ENCODE measurements at places on chromosomes 13 and 19. TPM values are rescaled to one million over a fixed set of nuclear protein-coding genes. Genes with fewer than 3 reads are reported as not detected.
A peak's percentile ranks its signal among the peaks of the same experiment; 100 is the strongest.

GRCh38 chr19:34343751-34344150 lies 21.2 kb upstream of the GPI start:
- no peaks in the 10 kb centered on the region for H3K4me1 ChIP-seq
- no peak for DNase-seq
- no peak overlapping the region for H3K27ac ChIP-seq
- no peak overlapping the region for H3K4me3 ChIP-seq
- peaks cover 22% of the 10 kb centered on the region for H3K36me3 ChIP-seq

DNA sequence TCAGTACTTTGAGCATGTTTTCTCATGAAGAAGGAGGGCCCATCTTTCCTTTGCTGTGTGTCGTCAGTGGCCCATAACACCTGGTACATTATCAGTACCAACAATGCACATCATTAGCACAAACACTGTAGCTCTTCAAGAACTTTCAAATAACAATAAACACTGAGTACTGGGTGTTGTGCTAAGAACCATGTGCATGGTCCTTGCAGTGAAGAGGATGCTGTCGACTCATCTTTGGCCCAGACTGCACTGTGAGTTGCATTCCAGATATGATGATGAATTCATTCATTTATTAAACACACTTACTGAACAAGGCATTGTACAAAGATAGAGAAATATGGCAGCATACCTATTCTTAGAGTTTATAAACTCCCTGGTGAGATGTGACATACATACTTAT lies 55.8 kb downstream of the FLT3 start:
- no peaks in the 10 kb centered on the region for H3K27me3 ChIP-seq
- H3K4me1 ChIP-seq = peaks cover 10% of the 10 kb centered on the region
- H3K27ac ChIP-seq = no peak overlapping the region

DNA sequence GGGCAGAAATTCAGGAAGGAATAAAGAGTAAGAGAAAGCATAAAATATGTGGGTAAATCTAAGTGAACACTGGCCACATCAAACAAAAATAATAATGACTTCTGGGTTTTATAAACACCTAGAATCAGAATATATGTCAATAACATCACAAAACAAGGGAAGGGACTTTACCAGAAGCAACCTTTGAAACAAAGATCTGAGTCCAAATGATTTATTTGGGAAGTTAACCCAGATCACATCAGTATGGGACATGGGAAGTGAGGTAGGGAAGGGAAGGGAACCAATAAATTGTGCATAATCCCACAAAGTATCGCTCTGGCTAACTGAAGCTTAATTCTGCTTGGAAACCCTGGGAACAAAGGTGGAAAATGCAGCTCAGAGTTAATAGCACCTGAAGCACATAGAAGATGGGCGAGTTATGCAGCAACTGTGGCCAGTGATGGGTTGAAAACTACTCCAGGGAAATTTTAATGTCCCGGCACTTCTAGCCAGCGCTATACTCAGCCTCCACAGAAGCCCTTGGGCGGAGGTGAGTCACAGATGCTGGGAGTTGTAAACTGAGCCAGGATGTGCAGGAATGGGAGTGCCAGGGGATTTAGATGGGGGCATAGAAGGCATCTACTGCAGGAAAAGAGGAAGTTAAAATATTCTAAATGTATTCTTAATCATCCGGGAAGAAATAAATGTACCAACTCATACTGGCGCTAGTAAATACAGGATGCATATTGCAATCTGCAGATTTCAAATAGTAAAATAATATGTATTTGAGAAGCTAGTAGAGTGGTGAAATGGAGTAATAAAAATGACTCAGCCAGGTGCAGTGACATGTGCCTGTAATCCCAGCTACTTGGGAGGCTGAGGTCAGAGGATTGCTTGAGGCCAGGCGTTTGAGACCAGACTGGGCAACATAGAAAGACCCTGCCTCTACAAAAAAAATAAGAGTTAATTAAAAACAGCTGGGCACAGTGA lies 34.2 kb upstream of the CEBPG start:
- H3K4me3 ChIP-seq = no peak overlapping the region
- H3K27me3 ChIP-seq = no peaks in the 10 kb centered on the region
- DNase-seq = no peak
- H3K4me1 ChIP-seq = no peaks in the 10 kb centered on the region

- no peak overlapping the region for H3K4me3 ChIP-seq
- H3K36me3 ChIP-seq = no peaks in the 10 kb centered on the region
- no peak for DNase-seq
- H3K27ac ChIP-seq = no peak overlapping the region
Measured at GRCh38 chr13:60691268-60691667, 294.2 kb downstream of the TDRD3 start.

DNA sequence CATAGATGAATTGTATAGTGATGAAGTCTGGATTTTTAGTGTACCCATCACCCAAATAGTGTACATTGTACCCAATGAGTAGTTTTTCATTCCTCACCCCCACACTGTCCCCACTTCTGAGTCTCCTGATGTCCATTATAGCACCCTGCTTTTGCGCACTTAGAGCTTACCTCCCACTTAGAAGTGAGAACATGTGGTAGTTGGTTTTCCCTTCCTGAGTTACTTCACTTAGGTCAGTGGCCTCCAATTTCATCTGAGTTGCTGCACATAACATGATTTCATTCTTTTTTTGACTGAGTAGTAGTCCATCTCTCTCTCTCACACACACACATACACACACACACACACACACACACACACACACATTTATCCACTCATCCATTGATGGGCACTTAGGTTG lies 43.2 kb upstream of the ALOX5AP start:
- no peak for DNase-seq
- H3K4me1 ChIP-seq = no peaks in the 10 kb centered on the region
- no peaks in the 10 kb centered on the region for H3K27me3 ChIP-seq
- H3K36me3 ChIP-seq = no peaks in the 10 kb centered on the region
- no peak overlapping the region for H3K4me3 ChIP-seq
- no peak overlapping the region for H3K27ac ChIP-seq

DNA sequence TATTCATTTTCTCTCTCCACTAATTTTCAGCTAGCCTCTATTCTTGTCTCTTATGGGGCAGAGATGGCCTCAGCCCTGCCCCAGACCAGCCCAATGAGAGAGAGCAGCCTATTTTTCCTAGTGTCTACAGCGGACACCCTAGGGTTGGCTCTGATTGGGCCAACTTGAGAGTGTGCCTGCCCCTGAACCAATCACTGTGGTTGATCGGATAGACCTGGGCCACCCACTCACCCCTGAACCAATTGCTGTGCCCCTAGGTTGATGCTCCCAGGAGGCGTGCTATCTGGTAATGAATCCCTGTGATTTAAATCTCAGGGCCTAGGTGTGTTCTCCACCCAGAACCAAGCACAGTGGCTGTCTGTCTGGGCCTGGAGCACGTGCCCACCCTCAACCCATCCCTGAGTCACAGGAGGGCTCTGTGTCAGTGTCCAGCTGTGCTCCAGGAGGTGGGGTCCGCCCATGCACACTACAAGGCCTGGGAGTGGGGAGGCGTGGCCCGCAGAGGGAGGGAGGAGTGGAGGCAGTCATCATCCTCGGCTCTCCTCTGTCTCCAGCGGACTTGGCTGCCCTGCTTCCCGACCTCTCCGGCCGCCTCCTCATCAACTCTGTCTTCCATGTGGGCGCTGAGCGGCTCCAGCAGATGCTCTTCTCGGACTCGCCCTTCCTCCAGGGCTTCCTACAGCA lies 14.9 kb upstream of the SCN1B start:
- H3K36me3 ChIP-seq = peaks cover 47% of the 10 kb centered on the region
- H3K27ac ChIP-seq = no peak overlapping the region
- no peaks in the 10 kb centered on the region for H3K27me3 ChIP-seq
- H3K4me1 ChIP-seq = no peaks in the 10 kb centered on the region
- no peak for DNase-seq
- no peak overlapping the region for H3K4me3 ChIP-seq

- H3K4me1 ChIP-seq = no peaks in the 10 kb centered on the region
- H3K27ac ChIP-seq = no peak overlapping the region
- no peaks in the 10 kb centered on the region for H3K36me3 ChIP-seq
Measured at GRCh38 chr13:29861694-29862110, 11.3 kb upstream of the UBL3 start.

GRCh38 chr13:75376792-75377402 lies 105.1 kb downstream of the TBC1D4 start:
- H3K4me1 ChIP-seq = no peaks in the 10 kb centered on the region
- no peak for DNase-seq
- no peaks in the 10 kb centered on the region for H3K36me3 ChIP-seq
- H3K4me3 ChIP-seq = no peak overlapping the region
- no peaks in the 10 kb centered on the region for H3K27me3 ChIP-seq

GRCh38 chr13:73939071-73939380 lies 195.2 kb downstream of the KLF12 start:
- no peak overlapping the region for H3K4me3 ChIP-seq
- H3K27ac ChIP-seq = no peak overlapping the region
- DNase-seq = no peak
- no peaks in the 10 kb centered on the region for H3K36me3 ChIP-seq

DNA sequence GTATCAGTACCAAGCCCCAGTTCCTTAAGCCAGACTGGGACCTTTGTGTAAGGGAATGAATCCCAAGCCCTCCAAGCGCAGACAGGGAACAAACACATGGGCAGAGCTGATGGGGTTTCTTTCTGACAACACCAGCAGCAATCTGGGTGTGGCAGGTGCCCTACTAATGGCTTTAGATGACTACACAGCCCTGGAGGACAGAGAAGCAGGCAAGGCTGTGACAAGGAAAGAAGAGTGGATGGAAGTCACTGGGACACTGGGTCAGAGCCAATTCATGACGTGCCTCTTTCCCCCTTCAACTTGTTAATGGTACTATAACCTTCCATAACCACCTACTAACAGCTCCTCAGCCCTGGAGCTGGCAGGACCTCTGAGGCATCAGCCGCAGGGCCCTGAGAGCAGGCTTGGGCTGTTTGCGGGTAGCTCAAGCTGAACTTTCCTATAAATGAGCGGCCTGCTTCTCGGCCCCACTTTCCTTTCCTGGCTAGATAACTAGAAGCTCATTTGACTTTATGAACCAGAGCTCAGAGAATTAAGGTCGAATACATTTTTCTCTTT lies 38.9 kb downstream of the RASL11A start:
- no peak for DNase-seq
- no peak overlapping the region for H3K4me3 ChIP-seq
- no peaks in the 10 kb centered on the region for H3K4me1 ChIP-seq
- no peaks in the 10 kb centered on the region for H3K27me3 ChIP-seq
- no peak overlapping the region for H3K27ac ChIP-seq

- DNase-seq = peak; percentile 47
- H3K27ac ChIP-seq = no peak overlapping the region
- H3K36me3 ChIP-seq = no peaks in the 10 kb centered on the region
- no peak overlapping the region for H3K4me3 ChIP-seq
- no peaks in the 10 kb centered on the region for H3K4me1 ChIP-seq
Measured at GRCh38 chr13:111474136-111475002, 153.9 kb downstream of the TEX29 start.

Gene PALM
- 16.5 TPM for total RNA-seq

Gene TTC9B
- not detected for total RNA-seq

Gene RAB4B
- 15.9 TPM for total RNA-seq

Gene AMH
- 13.0 TPM for total RNA-seq

Gene ZNF264
- total RNA-seq = 20.0 TPM

Gene NLRP5
- not detected for total RNA-seq

Gene CYP2A13
- total RNA-seq = 0.78 TPM

Gene NKPD1
- 0.38 TPM for total RNA-seq

Gene S1PR5
- total RNA-seq = 8.7 TPM

Gene TSSK6
- total RNA-seq = 3.6 TPM

Gene APLP1
- total RNA-seq = 22.0 TPM
